Spleen (tissue), 13 donors: ENCODE measurements at places on chromosomes 16 and 17. TPM values are rescaled to one million over a fixed set of nuclear protein-coding genes. Genes with fewer than 3 reads are reported as not detected.
A peak's percentile ranks its signal among the peaks of the same experiment; 100 is the strongest.

Gene TBC1D3G
- 2.0 TPM for total RNA-seq

Gene GAS2L2
- not detected for total RNA-seq

Gene RAPGEFL1
- total RNA-seq = 11.7 TPM

Gene GRB7
- 0.60 TPM for total RNA-seq

Gene FBXO39
- not detected for total RNA-seq

Gene CLEC18B
- total RNA-seq = 2.1 TPM

Gene METRN
- 9.2 TPM for total RNA-seq

Gene SERPINF2
- 5.6 TPM for total RNA-seq

Gene OR1A2
- total RNA-seq = not detected

Gene OR1A1
- not detected for total RNA-seq

Gene CX3CL1
- total RNA-seq = 7.3 TPM

DNA sequence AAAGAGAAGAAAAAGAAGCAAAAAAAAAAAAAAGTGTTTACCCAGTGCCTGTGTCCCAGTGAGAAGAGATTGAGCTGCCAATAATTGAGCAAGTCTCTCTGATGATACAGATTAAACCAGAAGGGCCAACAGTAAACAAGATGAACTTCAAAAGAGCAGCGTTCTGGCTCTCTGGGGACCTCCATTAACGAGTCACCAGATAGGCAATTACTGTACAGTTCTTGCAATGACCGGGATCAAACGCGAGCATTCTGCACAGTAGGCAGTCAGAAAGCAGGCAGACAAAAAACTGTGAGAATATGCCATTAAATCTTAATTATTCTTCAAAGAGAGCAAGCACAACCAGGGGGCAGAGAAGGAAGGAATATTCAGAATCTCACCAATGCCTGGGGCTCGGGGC, 626.1 kb downstream of the TMEM114 start:
- no peaks in the 10 kb centered on the region for H3K27me3 ChIP-seq
- no peaks in the 10 kb centered on the region for H3K36me3 ChIP-seq
- no peak overlapping the region for H3K27ac ChIP-seq
- DNase-seq = no peak
- H3K4me1 ChIP-seq = no peaks in the 10 kb centered on the region

DNA sequence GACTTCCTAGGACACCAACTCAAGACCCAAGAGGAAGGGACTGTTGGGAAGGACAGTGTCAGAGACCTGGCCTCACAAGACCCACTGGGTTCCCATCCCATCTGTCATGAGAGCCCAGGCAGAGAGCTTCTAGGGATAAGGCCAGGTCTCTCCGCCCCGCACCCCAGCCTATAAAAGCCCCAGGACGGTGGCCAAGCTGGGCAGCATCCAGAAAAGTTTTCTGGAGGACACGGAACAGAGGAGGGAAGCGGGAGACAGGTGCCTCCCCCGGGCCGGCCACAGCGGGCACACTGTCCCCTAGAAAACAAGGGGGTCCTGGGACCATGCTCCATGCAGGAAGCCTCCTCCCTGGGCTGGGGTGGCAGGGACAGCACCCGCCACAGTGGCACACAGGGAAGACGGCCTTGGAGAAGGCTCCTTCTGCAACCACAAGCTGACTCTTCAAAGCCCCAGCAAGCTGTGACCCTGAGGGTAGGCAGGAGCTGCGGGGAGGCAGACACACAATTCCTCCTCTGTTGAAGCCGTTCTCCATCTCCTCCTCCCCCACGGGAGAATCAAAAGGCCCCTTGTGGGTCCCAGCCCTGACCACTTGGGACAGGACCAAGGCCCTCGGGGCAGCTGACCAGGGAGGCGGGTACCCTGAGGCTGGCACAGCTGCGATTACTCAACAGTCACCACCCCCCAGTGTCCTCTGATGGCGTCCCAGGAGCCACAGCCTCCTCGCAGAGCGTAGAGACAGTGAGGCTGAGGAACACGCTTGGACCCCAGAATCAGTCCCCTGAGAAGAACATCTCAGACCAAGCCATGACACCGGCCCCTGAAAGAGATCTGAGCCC, 26.1 kb downstream of the TRPV3 start:
- H3K27me3 ChIP-seq = no peaks in the 10 kb centered on the region
- H3K36me3 ChIP-seq = no peaks in the 10 kb centered on the region
- H3K4me1 ChIP-seq = peaks cover 15% of the 10 kb centered on the region
- H3K27ac ChIP-seq = no peak overlapping the region
- no peak overlapping the region for H3K4me3 ChIP-seq

DNA sequence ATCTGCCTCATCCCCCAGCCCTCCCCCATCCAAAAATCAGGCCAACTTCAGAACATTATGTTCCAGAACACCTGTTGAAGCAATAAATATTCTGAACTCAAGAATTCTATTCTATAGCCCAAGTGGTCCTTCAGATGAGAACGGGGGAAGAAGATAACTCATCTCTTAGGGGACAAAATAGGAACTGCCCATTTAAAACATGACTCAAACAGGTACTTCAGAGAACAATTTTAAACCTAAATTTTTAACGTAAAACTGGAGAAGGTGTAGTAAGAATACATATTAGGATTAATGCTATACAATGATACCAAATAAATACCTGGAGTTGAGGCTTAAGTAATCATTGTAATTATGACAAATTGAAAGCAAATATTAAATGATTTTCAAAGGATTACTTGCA, 112.1 kb downstream of the CDYL2 start:
- H3K27ac ChIP-seq = no peak overlapping the region
- H3K4me3 ChIP-seq = no peak overlapping the region
- no peaks in the 10 kb centered on the region for H3K4me1 ChIP-seq
- no peak for DNase-seq

DNA sequence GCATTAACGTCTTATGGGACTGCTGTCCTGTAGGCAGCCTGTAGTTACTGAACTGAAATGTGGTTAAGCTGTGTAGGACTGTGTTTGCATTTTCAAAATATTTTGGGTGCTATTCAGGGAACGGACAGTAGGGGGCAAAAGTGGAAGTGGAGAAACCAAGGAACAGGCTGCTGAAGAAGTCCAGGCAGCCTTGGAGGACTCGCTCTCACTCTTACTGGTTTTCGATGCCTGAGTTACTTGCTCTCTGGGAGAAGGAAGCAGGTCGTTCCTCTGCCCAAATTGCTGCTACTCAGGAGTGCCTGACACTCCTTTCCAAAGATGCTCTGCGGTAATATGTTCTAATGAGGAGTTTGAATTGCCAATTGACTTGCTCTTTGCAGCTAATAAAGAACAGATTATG, 64.5 kb upstream of the RBFOX1 start:
- H3K27ac ChIP-seq = no peak overlapping the region
- H3K4me1 ChIP-seq = no peaks in the 10 kb centered on the region
- no peak for DNase-seq

DNA sequence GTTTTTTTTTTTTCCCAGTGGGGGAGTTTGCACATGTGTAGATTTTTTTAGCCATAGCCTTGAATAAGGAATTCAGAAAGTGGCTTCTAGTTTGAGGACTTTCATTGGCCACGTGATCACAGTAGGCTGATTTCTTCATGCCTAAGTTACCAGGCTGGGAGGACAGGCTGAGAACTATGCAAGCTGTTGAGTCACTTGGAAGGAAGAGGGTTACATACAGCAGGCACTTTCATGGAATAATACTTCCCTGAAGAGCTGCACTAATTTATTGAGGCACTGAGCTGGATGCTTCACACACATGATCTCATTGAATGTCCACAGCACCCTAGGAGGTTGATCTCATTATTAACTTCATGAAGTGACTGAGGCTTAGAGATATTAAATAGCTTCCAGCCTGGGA, 22.8 kb downstream of the PRKCB start:
- H3K36me3 ChIP-seq = no peaks in the 10 kb centered on the region
- H3K4me1 ChIP-seq = peaks cover 95% of the 10 kb centered on the region
- H3K27me3 ChIP-seq = no peaks in the 10 kb centered on the region
- H3K27ac ChIP-seq = peak overlapping the region; percentile 88
- H3K4me3 ChIP-seq = no peak overlapping the region
- DNase-seq = no peak

DNA sequence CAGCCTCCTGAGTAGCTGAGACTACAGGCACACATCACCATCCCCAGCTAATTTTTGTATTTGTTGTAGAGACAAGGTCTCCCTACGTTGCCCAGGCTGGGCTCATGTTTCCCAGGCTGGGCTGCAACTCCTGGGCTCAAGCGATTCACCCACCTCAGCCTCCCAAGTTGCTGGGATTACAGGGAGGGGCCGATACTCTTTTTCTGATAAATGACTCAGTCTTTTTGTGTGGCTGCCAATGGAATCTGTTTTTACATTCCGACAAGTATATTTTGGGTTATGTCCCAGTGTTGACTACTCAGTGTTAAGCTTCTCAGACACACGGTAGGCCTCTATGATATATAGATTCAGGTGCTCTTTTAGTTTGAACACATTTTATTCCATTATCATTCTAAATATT, 58.1 kb downstream of the SLFN11 start:
- no peaks in the 10 kb centered on the region for H3K27me3 ChIP-seq
- no peak for DNase-seq
- H3K27ac ChIP-seq = peak overlapping the region; percentile 82
- no peak overlapping the region for H3K4me3 ChIP-seq
- H3K36me3 ChIP-seq = no peaks in the 10 kb centered on the region

DNA sequence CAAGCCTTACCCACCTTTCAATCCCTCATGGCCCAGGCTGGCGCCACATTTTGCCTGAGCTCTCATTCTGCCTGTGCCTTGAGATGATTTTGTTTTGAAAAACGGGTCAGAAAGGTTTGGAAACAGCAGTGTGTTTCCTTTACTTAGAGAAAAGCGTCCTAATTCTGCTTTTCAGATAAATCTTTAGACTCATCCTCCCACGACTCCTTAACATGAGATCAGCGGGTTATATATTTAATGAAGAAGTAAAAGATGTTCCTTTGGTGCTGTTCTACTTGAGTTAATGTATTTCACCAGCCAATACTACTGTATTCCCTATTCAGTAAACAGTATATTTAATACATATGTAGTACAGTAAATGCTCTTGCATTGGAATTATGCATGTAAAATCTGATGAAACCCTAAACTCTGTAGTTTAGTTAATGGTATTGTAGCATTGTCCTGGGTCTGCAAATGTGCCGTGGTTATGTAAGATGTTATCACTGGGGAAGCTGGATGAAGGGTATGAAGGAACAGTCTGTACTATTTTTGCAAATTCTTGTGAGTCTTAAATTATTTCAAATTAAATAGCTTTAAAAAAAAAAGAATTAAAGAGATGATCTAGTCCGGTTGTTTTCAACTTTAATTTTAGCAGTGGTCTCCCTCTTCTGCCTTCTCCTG, 199.4 kb upstream of the CACNG5 start:
- peaks cover 4% of the 10 kb centered on the region for H3K4me1 ChIP-seq
- peak overlapping the region; percentile 24 for H3K27ac ChIP-seq
- H3K27me3 ChIP-seq = no peaks in the 10 kb centered on the region

GRCh38 chr17:79650861-79651260, 40.0 kb upstream of the RBFOX3 start:
- H3K4me3 ChIP-seq = no peak overlapping the region
- no peaks in the 10 kb centered on the region for H3K4me1 ChIP-seq
- H3K27me3 ChIP-seq = peaks cover 19% of the 10 kb centered on the region
- H3K36me3 ChIP-seq = no peaks in the 10 kb centered on the region
- no peak overlapping the region for H3K27ac ChIP-seq

DNA sequence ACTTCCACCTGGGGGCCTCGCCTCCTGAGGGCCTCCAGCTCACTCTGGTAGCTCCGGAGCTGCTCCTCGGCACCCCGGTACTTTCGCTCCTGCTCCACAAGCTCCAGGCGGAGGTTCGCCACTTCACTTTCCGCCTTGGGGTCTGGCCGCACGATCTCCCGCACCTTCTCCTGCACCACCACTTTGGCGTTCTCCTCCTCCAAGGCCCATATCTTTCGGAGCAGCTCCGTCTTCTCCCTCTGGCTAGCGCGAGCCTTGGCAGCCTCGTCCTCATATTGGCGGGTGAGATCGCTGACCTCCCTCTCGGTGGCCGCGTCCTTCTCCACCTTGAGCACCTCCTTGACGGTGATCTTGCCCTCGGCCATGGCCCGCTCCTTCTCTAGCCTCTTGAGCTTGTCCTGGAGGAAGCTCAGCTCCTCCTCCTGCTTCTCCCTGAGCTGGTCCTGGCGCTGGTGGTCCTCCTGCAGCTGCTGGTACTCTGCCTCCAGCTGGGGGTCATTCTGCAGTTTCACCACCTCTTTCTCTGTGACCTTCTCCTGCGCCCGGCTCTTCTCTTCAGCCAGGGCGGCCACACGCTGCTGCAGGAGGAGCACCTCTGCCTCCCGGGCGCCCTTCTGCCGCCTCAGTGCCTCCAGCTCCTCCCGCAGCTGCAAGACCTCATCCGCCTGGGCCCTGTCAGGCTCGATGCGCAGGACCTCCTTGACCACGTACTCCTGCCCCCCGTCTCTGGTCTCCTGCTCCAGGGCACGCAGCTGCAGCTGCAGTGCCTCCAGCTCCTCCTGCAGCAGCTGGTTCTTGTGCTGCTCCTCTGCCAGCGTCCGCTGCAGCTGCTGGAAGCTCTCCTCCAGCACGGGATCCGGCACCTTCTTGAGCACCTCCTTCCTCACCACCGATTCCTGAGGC, 37.9 kb downstream of the UBN1 start:
- H3K4me1 ChIP-seq = no peaks in the 10 kb centered on the region
- H3K27me3 ChIP-seq = no peaks in the 10 kb centered on the region
- no peak overlapping the region for H3K27ac ChIP-seq
- peaks cover 64% of the 10 kb centered on the region for H3K36me3 ChIP-seq

- H3K4me3 ChIP-seq = peak overlapping the region; percentile 84
- H3K4me1 ChIP-seq = peaks cover 42% of the 10 kb centered on the region
- H3K27ac ChIP-seq = peak overlapping the region; percentile 96
- no peaks in the 10 kb centered on the region for H3K27me3 ChIP-seq
- no peak for DNase-seq
- no peaks in the 10 kb centered on the region for H3K36me3 ChIP-seq
Measured at GRCh38 chr16:11256661-11257130, 692 bp upstream of the SOCS1 start.

- no peaks in the 10 kb centered on the region for H3K27me3 ChIP-seq
- no peak for DNase-seq
- no peaks in the 10 kb centered on the region for H3K4me1 ChIP-seq
Measured at GRCh38 chr16:47431960-47432359, 28.9 kb downstream of the ITFG1 start.

DNA sequence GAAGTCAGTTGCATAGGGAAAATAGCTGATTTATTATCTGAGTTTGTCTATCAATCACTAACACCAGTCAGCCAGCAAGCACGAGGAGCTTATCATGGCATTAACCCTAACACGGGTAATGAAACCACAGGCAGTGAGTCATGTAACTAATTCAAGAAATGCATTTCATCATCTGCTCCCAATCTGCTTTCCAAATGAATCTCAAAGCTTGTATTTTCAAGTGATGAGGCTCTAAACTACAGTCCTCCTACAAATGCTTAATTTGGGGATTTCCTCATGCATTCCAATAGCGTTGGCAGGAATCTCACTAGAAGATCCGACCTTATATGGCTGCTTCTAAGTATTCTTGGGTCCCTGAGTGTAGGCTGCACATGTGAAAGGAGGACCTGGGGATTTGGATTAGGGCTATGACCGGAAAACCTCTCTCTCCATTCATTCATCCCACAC, 118.4 kb upstream of the HSBP1 start:
- H3K4me3 ChIP-seq = no peak overlapping the region
- no peak for DNase-seq

DNA sequence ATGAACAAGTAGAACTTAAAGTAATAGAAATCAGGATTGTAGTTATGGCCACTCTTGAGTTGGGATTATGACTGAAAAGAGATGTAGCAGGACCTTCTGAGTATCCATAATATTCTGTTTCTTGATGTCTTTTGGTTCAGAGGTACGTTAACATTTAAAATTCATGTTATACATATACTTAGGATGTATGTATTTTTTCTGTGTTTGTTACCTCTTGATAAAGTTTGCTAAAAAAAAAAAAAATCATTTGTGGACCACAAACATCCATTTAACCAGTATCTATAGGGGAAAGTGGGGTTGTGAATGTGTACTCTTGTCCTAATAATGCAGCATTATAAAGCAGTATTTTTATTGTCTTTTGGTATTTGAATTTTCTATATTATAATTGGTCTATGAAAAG, 65.6 kb downstream of the BCAS3 start:
- no peaks in the 10 kb centered on the region for H3K4me1 ChIP-seq
- no peak for DNase-seq
- H3K27me3 ChIP-seq = no peaks in the 10 kb centered on the region
- no peak overlapping the region for H3K4me3 ChIP-seq
- no peak overlapping the region for H3K27ac ChIP-seq
